Testis (tissue), 5 donors: ENCODE measurements at places on chromosomes 11 and 22.

DNA sequence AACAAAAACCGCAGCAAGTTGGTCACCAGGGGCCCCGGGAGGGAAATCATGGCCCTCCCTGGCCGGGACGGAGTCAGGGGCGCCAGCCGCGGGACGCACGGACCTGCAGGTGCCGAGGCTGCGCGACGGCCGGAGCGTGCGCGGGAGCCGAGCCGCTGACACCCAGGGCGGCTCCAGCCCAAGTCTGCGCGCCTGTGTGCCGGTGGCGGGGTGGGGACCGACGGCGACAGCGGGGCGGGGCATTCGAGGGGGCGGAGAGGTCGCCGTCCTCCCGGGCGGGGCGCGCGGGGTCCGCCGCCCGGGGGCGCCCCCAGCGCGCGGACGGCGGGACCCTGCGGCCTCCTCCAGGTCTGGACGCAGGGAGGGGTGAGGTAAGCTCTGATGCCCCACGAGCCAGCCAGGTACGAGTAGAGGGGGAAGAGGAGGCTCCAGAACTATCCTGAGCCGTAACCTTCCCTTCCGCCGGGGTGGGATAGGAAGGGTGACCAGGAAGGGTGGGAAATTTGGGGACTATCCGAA lies at the start of gene ESAM:
TSS of gene ESAM (minus strand) at position 186 of the 519 bp plus-strand sequence. CDS start at position 50, 136 bp downstream.
- H3K27ac ChIP-seq = no peak within 1 kb of the TSS
- peaks cover 22% of the 10 kb centered on the region for H3K4me1 ChIP-seq
- no peaks in the 10 kb centered on the region for H3K36me3 ChIP-seq
- H3K27me3 ChIP-seq = no peaks in the 10 kb centered on the region

GRCh38 chr11:131975619-131976018 lies 605.2 kb downstream of the NTM start:
- DNase-seq = no peak
- H3K27me3 ChIP-seq = no peaks in the 10 kb centered on the region
- no peaks in the 10 kb centered on the region for H3K4me1 ChIP-seq
- no peaks in the 10 kb centered on the region for H3K36me3 ChIP-seq

- no peaks in the 10 kb centered on the region for H3K27me3 ChIP-seq
- H3K27ac ChIP-seq = no peak overlapping the region
- H3K36me3 ChIP-seq = no peaks in the 10 kb centered on the region
- H3K4me1 ChIP-seq = no peaks in the 10 kb centered on the region
- no peak overlapping the region for H3K4me3 ChIP-seq
Measured at GRCh38 chr22:21443057-21443734, 24.0 kb upstream of the TMEM191C start.

DNA sequence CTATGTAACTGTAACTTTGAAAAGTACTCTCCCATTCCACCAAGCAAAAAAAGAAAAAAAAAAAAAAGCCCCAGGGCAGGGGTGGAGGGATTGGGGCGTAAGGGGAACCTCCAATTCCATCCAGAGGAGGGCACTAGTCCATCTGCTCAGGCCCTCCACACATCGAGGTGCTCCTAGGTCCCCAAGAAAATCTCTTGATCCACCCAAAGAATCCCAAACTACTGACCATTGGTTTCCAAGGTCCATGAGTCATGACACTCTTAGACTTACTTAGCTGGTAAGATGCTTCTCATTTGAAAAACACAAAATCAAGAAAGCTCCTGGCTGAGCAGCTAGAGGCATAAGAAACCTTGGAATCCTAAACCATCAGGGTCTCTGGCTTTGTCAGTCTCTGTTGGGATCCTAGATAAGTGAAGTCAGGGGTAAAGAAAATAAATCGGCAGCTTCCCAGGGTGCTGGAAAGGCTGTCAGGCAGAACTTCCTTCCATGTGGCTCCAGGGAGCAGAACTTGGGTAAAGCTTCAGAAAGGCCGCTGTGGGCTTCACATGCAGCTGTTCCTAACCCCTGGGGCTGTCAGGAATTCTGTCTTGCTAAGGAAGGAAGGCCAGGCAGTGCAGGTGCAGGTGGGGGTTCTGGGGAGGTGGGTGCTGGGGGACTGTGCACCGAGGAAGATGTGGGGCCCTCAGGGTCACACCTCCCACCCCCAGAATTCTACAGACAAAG lies 49.4 kb upstream of the ADA2 start:
- no peak for DNase-seq
- H3K4me1 ChIP-seq = peaks cover 7% of the 10 kb centered on the region
- H3K27ac ChIP-seq = no peak overlapping the region
- H3K27me3 ChIP-seq = no peaks in the 10 kb centered on the region
- H3K36me3 ChIP-seq = no peaks in the 10 kb centered on the region

DNA sequence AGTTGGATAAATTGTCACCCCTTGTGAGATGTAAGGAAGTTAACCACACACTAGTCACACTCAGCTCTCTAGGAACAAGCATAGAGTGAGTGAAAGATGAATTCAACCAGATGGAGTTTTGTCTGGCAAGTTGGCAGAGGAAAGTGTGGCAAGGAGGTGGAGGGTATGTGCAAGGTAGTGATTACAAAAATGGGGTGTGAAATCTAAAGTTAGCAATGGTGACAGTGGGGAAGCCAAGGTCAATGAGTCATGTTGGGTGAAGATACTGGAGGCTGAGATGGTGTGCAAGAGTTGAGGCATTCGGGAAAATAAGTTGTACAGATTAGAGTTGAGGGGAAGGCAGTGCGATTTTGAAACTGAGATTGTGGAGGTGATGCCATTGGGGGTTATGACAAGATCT lies 33.7 kb downstream of the MRGPRX2 start:
- no peaks in the 10 kb centered on the region for H3K36me3 ChIP-seq
- no peak overlapping the region for H3K27ac ChIP-seq
- H3K27me3 ChIP-seq = no peaks in the 10 kb centered on the region

- H3K27ac ChIP-seq = no peak overlapping the region
- no peaks in the 10 kb centered on the region for H3K4me1 ChIP-seq
- no peaks in the 10 kb centered on the region for H3K27me3 ChIP-seq
- no peaks in the 10 kb centered on the region for H3K36me3 ChIP-seq
- no peak for DNase-seq
Measured at GRCh38 chr11:26820739-26821138, 98.9 kb upstream of the SLC5A12 start.

- no peaks in the 10 kb centered on the region for H3K27me3 ChIP-seq
- H3K4me1 ChIP-seq = peaks cover 4% of the 10 kb centered on the region
- no peak overlapping the region for H3K27ac ChIP-seq
- no peak for DNase-seq
- no peak overlapping the region for H3K4me3 ChIP-seq
Measured at GRCh38 chr11:122229078-122229477, 113.1 kb upstream of the BLID start.

GRCh38 chr22:21020802-21021429 lies 6.0 kb downstream of the P2RX6 start:
- DNase-seq = no peak
- H3K27ac ChIP-seq = no peak overlapping the region
- no peaks in the 10 kb centered on the region for H3K4me1 ChIP-seq
- no peaks in the 10 kb centered on the region for H3K36me3 ChIP-seq

DNA sequence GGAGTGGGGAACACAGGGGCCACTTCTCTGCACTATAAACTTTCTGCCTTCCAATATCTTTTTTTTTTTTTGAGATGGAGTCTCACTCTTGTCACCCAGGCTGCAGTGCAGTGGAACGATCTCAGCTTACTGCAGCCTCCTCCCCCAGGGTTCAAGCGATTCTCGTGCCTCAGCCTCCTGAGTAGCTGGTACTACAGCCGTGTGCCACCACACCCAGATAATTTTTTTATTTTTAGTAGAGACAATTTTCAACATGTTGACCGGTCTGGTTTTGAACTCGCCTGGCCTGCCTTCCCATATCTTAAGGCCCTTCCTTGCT lies 1.7 kb downstream of the SLC3A2 start:
- peak overlapping the region; percentile 100 for H3K4me3 ChIP-seq
- no peak for DNase-seq
- peak overlapping the region; percentile 95 for H3K27ac ChIP-seq
- no peaks in the 10 kb centered on the region for H3K27me3 ChIP-seq
- H3K36me3 ChIP-seq = peaks cover 3% of the 10 kb centered on the region
- peaks cover 23% of the 10 kb centered on the region for H3K4me1 ChIP-seq

GRCh38 chr11:67356864-67357561 lies 3.7 kb upstream of the POLD4 start:
- DNase-seq = peak; percentile 67
- no peak overlapping the region for H3K27ac ChIP-seq
- peaks cover 34% of the 10 kb centered on the region for H3K4me1 ChIP-seq
- no peak overlapping the region for H3K4me3 ChIP-seq

- DNase-seq = no peak
- H3K36me3 ChIP-seq = no peaks in the 10 kb centered on the region
- H3K27me3 ChIP-seq = no peaks in the 10 kb centered on the region
- H3K4me1 ChIP-seq = no peaks in the 10 kb centered on the region
- no peak overlapping the region for H3K4me3 ChIP-seq
Measured at GRCh38 chr11:88064097-88064705, 111.0 kb downstream of the RAB38 start.

DNA sequence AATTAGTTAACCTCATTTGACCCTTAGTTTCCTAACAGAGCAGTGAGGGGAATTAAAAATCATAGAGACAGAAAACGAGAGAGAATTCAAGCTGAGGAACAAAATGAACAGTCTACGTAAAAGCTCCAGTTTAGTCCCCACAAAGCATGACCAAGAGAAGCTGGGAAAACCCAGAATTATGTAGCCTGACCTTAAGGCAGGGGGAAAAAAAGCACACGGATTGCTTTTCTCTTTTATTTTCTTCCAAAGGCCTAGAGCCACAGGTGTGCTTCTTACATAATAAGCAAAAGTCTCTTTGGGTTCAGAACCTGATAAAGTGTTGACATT lies 514 bp upstream of the AMBRA1 start:
- peak overlapping the region; percentile 85 for H3K4me3 ChIP-seq
- DNase-seq = no peak
- H3K4me1 ChIP-seq = peaks cover 22% of the 10 kb centered on the region
- peak overlapping the region; percentile 80 for H3K27ac ChIP-seq

GRCh38 chr11:88555018-88555828 lies 217.7 kb upstream of the CTSC start:
- H3K36me3 ChIP-seq = no peaks in the 10 kb centered on the region
- no peak overlapping the region for H3K4me3 ChIP-seq
- no peaks in the 10 kb centered on the region for H3K27me3 ChIP-seq
- no peaks in the 10 kb centered on the region for H3K4me1 ChIP-seq
- peak; percentile 66 for DNase-seq
- H3K27ac ChIP-seq = peak overlapping the region; percentile 47

DNA sequence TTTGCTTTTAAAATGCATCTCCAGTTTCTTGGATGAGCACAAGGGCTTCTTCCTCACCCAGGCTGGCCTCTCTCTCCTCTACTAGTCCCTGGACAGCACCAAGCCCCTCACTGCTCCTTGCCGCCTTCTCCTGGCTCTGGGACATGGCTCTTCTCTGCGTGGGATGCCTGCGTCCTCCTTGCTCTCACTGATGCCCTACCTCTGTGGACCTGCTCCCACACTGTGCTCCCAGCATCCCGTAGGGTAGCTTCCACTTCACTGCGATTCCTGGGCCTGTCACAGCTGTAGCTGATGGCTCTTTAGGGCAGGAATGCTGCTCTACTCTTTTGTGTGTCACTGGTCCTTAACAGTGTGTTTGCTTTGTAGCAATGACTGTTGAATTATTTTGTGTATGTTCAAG lies 136.3 kb downstream of the SNX19 start:
- no peaks in the 10 kb centered on the region for H3K27me3 ChIP-seq
- H3K27ac ChIP-seq = no peak overlapping the region
- no peak overlapping the region for H3K4me3 ChIP-seq

- no peak overlapping the region for H3K27ac ChIP-seq
- H3K27me3 ChIP-seq = no peaks in the 10 kb centered on the region
- DNase-seq = no peak
- no peaks in the 10 kb centered on the region for H3K36me3 ChIP-seq
- no peaks in the 10 kb centered on the region for H3K4me1 ChIP-seq
Measured at GRCh38 chr11:93084727-93085505, 112.9 kb downstream of the SLC36A4 start.

DNA sequence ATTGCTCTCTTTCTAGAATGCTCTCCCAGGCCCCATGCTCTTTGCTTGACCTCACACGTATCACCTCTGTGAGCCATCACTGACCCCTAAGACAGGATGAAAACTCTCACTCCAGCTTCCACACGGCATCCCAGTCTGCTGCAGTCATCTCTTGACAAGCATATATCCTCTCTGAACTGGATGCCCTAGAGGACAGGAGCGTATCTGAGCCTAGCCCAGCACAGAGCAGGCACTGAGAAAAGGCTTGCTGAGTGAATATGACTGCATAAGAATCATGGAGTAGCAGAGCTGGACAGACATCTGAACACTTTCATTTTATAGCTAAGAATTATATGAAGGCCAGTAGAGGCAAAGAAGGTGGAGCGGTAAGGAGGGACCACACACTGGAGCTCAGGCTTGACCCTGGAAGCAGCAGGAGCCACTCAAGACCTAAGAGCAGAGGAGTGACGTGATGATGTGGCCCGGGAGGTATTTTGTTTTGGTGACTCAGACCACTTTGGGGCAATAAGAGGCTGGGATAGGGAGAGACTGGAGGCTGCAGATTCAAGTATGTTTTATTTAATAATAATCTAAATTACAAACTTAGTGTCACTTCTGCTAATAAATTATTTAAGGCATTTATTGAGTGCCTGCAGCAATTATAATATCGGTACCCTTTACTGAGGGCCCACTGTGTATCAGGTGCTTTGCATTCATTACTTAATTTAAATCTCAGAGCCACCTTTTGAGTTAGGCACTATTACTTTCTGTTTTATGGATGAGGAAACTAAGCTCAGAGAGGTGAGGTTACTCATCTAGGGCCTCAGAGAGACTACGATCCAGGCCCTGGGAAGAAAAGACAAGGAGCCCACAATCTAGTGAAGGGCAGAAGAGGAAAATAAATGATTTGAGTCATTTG lies 42.6 kb downstream of the MAP6 start:
- no peak overlapping the region for H3K4me3 ChIP-seq
- H3K27me3 ChIP-seq = no peaks in the 10 kb centered on the region
- no peak for DNase-seq
- peaks cover 11% of the 10 kb centered on the region for H3K4me1 ChIP-seq

DNA sequence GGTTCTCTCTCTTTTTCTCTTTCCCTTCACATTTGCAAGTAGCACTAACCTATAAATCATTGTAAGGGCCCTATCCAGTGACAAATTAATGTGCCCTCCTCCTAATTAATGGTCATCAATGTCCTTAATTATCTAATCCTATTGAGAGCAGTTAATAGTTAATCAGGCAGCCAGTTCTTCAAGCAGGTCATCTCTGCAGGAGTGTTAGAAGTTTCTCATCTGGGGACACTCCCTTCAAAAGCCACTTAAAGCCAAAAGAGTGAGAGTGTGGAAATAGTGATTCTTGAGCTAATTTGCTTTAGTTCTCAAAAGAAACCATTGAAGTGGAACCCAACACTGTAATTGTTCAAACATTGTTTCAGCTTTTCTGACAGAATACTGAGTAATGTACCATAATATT lies 141.6 kb downstream of the ELP4 start:
- no peaks in the 10 kb centered on the region for H3K27me3 ChIP-seq
- no peak overlapping the region for H3K27ac ChIP-seq
- H3K4me1 ChIP-seq = no peaks in the 10 kb centered on the region

- no peak for DNase-seq
- no peak overlapping the region for H3K4me3 ChIP-seq
- no peaks in the 10 kb centered on the region for H3K36me3 ChIP-seq
- peaks cover 9% of the 10 kb centered on the region for H3K4me1 ChIP-seq
- no peaks in the 10 kb centered on the region for H3K27me3 ChIP-seq
Measured at GRCh38 chr22:31447337-31447736, 42.3 kb downstream of the EIF4ENIF1 start.
